Stimulated activated CD4-positive, alpha-beta T cell treated with anti-CD3 and anti-CD28 coated beads, Interleukin-1b, Interleukin-23, amount 100 ng/mL, for 48 hours (primary cell): ENCODE measurements at places on chromosomes 11 and 22.

DNA sequence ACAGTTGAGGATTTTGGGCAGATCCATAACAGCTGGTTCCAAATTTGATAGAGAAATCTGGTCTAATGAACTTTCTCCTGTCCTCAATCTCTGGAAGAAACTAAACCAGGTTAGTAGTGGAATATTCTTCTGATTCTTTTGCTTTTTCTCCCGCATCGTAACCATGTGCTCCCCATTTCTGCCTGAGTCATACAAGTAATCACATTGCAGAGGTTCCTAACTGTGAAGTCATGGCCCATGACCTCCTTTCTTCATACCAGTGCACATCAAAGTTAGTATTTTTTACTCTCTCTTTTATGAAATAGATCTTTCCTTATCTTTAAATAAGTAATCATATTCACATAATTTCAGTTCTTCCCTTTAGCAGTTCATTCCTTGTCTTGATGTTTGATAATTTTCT, 249.0 kb downstream of the DYNC2H1 start:
- DNase-seq, result no peak

- DNase-seq, result no peak
Measured at GRCh38 chr11:86896441-86896841, 58.8 kb downstream of the FZD4 start.

- DNase-seq, result no peak
Measured at GRCh38 chr22:31790240-31790639, 36.4 kb downstream of the DEPDC5 start.

GRCh38 chr11:73757598-73757997, 3.3 kb downstream of the RAB6A start:
- no peak for DNase-seq

DNA sequence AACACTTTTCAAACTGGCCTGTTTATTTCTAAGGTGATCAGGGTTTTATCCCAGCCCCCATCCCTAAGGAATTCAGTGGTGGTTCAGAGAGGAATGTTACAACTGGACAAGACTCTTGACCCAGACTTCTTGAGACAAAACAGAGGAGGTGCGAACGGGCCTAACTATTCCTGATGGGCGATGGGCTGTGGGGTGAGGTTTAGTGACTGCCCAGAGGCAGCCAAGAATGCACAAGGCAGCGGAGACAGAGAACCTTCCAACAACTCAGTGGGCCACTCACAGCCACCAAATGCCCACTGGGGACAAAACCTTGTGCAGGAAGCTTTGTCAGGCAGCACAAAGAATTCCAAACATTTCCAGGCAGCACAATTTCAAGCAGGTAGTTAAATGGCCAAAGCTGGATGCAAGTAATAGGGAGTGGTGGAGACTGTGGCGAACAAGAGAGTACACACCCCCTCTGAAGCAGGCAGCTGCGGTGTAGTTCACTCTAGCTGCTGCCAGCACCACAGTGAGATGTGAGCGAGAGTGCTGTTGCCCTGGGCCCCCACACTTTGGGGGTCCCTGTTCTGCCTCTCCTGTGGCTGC, 29.2 kb downstream of the SCUBE1 start:
- DNase-seq, result no peak

- DNase-seq, result no peak
Measured at GRCh38 chr11:66970371-66970806, 4.7 kb upstream of the C11orf86 start.

DNA sequence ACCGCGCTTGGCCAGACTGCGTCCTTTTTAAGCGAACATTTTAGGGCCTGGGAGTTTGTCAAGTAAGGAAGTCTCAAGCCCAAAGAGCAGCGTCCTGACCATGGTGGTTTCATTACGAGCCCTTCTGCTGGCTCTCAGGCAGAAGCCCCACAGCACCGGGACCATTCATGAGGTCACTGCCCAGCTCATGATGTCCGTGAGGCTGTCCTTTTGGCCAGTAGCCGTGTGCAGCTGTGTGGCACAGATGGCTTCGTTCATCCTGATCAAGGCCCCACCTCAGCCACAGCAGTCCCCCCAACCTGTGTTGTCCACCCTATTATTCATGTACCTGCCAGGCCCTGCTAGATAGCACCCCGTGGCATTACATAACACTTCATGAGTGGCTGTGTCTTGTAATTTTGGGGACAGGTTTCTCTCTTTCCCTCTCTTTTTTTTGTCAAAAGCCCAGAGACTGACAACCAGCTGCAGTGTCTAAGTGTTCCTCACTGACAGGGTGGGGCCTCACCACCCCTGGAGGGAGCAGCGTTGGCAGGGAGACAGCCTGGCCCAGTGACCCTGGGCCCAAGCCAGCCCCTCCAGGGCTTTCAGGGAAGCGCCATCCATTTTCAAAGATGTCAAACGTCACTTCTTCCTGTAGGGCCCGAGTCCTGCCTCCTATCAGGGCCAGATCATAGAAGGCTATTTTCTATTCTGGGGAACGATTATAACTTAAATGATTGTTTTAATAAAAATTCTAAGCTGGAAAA, 21.8 kb upstream of the CABP7 start:
- no peak for DNase-seq

GRCh38 chr22:28978863-28979796, 82.5 kb downstream of the C22orf31 start:
- DNase-seq, result no peak

GRCh38 chr11:112655371-112655770, 305.8 kb upstream of the NCAM1 start:
- no peak for DNase-seq

DNA sequence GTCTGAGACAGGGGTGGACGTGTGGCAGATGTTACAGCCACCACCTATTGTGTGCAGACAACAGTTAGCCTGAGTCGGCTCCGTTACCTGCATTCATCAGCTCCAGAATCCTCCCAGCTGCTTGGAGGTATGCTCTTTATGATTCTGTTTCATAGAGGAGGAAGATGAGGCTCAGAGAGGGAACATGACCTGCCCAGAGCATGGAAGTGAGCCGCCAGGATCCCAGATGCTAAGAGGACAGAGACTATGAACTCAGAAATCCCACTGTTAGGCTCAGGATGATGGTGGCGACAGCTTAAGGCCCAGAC, 1.5 kb downstream of the EMID1 start:
- no peak for DNase-seq

DNA sequence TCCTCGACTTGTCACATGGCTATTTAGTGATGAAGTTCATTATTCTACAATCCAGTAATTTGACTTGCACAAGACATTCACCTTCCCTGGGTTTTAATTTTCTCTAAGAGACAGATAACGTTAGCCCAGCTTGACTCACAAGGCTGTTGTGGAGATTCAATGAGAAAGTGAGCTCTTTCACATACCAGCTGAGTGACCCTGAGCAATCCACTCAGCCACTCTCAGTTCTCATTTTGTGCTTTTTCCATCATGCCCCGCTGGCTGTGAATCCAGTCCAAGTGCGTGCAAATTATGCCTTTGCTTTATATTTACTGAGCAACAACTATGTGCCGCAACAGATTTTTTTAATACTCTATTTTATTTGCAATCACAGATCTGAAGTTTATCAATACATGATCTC, 176.5 kb downstream of the LARGE1 start:
- DNase-seq, result no peak

GRCh38 chr11:57476047-57476756, 15.9 kb downstream of the RTN4RL2 start:
- DNase-seq, result no peak

- DNase-seq, result no peak
Measured at GRCh38 chr11:57202281-57202680, 20.5 kb downstream of the LRRC55 start.

- no peak for DNase-seq
Measured at GRCh38 chr11:105942921-105943320, 79.1 kb downstream of the MSANTD4 start.

DNA sequence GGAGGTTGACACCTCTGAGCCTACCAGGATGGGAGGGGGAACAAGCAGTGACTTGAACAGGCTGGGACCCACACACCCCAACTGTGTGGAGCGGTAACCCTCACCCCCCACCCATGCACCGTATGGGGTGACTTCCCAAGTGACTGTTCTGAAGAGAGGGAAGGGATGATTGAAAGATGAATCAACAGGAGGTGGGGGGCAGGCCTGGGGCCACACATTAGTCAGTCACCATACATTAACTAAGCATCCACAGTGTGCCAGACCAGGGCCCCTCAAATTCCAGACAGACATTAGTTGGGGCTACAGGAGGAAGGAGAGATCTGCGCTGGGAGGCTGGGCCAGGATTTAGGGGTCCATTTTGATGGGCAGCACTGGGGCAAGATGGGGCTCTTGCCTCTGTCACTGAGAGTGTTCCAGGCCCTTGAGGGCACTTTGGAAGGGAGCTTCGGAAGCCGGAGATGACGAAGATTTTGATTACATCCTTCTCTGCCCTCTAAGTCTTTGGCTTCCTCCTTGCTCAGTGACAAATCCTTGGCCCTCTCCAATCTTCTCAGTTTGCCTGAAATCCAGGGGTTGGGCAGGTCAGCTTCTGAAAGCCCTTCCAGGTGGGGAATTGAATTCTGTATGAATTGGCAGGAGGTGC, 966 bp downstream of the SMTN start:
- DNase-seq, result peak; percentile 27

DNA sequence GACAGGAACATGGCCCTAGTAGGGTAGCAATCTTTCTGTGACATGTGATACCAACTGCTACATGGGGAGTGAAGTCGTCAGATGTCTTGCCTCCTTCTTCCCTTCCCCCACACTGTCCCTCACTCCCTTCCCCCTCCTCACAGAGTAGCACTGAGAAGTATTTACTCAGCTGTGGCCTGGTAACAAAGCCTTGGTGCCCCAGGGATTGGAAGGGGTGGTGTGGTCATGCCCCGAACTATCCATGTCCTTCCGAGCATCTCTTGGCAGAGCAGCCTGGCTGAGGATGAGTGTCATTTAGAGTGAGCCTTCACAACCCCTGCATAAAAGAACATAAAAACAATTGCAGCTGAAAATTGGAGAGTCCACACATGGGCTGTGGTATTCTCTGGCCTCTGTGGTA, 46.1 kb downstream of the ARFGAP2 start:
- no peak for DNase-seq

GRCh38 chr11:82398300-82398815, 335.3 kb downstream of the FAM181B start:
- DNase-seq, result no peak

- no peak for DNase-seq
Measured at GRCh38 chr22:35634015-35634414, 14.2 kb upstream of the APOL6 start.

- no peak for DNase-seq
Measured at GRCh38 chr22:44728761-44729324, 23.5 kb upstream of the ARHGAP8 start.

DNA sequence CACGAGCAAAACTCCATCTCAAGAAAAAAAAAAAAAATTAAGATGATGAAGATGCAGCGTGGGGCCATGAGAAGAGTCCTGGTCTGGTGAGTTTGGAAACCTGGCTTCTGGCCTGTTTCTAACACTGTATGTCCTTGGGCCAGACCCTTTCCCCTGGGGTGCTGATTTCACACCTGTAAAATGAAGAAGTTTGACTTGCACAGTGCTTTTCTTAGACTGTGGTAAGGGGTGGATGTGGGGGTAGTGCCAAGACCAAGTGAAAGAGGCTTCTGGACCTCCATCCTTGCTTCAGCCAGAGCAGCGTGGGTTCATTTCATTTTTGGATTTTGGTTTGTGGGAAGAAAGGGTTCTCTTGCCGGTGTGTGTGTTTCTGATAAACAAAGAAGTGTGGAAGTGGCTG, 42.1 kb downstream of the PTPRJ start:
- DNase-seq, result no peak

DNA sequence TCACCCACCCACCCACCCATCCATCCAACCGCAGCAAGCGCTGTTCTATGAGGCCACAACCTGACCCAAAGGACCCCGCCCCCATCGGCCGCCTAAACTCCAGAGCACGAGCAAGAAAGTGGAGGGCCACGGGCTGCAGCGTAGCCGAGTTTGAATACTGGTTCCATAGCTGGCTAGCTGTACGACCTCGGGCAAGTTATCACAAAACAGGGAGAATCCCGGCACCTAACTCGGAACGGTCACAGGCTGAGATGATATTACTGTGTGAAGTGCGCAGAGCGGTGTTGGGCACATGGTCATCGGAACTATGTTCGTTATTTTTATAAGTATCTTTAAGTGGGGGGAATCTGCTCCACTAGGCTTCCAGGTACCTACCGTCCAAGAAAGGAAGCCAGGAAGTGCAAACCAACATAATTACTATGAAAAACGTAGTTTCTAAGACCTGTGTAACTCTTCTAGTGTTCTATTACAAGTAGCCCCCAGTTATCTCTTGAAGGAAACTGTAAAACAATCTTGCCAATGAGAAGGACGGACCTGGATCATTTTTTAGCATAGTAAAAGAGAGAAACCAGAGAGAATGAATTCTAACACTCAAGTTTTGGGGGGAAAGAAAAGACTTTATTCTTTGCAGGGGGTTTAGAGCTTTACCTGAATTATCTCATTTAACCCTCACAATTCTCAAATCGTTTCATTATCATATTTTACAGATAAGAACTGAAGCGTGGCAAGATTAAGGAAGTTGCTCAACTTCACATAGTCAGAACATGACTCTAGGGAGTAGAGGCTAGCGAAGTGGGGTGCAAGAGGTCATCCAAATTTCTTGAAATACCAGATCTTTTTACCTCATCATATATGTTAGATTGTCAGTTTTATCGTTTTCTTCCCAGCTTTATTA, 663 bp upstream of the BUD13 start:
- DNase-seq, result no peak

GRCh38 chr11:96254087-96254486, 88.9 kb downstream of the MAML2 start:
- no peak for DNase-seq

DNA sequence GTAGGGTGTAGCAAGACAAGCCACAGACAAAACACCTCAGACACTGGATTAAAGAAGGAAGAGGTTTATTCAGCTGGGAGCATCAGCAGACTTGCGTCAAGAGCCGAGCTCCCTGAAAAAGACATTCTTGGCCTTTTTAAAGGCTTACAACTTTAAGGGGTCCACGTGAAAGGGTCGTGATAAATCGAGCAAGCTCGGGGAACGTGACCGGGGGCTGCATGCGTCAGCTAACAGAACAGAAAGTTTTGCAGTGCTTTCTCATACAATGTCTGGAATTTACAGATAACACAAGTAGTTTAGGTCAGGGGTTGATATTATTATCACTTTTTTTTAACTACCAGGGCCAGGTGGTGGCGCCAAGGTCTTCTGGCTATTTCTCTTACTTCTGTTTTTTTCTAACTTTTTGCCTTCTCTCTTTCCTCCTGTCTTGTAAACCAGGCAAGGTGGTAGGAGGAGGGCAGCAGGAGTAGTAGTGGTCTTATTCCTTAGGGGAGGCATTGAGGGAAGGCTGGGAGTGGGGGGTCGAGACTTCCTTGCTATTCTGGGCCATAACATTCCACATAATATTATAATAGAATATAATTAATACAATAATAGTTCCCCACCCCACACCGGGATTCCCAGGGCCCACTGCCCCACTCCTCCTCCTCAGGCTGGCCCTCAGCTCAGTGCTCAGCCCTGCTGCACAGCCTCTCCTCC, 587 bp upstream of the ALDH3B1 start:
- no peak for DNase-seq

DNA sequence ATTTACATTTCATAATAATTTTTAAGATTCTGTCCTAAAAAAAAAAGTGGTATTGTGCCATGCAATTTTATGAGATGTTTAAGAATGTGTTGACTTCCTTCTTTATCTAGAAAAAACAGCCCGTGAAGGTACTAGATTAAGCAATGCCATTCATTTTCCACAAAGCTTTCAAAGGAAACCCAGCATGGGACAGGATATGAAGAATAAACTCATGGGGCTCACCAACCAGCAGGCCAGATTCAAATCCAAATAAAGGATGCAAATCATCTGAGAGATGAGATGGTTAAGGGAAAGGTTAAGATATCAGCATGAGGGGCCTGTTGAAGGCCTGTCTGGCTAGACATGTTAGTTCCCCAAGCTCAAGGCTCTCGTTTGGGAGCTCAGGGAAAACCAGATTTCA, 199.1 kb downstream of the SWAP70 start:
- no peak for DNase-seq
